ENCODE measurements at places on chromosomes 6 and 20.

DNA sequence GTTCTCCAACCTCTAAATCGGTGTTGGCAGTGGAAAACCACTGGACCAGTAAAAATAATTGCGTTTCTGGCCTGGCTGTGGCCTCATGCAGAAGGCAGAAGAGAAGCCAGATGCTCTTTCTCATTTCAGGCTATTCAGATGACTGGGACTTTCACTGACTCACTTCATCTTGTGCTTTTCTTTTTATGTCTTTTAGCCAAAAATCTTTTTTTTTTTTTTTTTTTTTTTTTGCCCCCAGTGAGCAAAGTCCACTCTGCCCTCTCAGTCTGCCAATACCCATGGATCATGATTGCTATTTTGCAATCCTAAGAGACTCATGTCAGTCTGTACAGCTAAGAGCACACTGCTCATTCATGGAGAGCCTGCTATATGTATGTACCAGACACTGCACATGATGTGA lies 962.5 kb downstream of the KIF16B start:
- no peak for DNase-seq

GRCh38 chr6:65468307-65468706 lies 238.7 kb downstream of the EYS start:
- DNase-seq: no peak

- DNase-seq: no peak
Measured at GRCh38 chr20:32206760-32207625, 550 bp downstream of the PLAGL2 start.

DNA sequence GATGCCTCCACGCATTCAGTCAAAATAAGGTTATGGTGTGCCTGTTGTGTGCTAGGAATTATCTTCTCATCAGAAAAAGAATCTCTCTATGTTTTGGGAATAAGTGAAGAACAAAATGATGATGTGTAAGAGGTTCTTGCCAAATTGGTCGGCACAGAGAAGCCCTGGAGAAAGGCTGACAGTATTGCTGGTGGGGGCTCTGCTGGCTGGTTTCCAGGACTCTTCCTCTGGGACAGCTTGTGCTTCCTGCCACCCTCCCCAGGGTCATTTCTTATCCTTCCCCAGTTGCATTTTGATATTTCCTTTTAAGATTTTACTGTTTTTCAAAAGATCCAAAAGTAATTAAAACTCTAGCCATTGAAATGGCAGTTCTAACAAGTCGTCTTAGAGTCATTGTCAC lies 22.1 kb downstream of the CST4 start:
- no peak for DNase-seq

DNA sequence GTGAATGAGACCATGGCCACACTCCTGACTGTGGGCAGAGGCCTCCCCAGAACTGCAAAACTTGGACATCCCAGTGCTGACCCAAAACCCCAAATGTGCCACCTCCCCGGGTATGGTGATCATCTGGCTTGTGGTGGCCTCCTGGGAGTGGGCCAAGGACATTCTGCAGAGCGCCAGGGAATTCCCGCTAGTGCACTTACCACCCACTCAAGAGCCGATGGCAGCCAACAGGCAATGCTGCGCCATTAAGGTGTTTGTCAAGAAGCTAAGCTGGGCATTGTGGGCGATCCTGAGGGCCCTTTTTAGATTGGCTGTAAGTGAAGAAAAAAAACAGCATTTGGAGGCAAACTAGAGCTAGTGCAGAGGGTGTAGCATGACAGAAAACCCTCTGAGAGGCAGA lies 9.4 kb downstream of the MMP24 start:
- DNase-seq: no peak

GRCh38 chr6:105981002-105981887 lies 104.9 kb upstream of the PRDM1 start:
- DNase-seq: no peak

All from ACHN (cell line).